ENCODE measurements at places on chromosomes 4 and X.

DNA sequence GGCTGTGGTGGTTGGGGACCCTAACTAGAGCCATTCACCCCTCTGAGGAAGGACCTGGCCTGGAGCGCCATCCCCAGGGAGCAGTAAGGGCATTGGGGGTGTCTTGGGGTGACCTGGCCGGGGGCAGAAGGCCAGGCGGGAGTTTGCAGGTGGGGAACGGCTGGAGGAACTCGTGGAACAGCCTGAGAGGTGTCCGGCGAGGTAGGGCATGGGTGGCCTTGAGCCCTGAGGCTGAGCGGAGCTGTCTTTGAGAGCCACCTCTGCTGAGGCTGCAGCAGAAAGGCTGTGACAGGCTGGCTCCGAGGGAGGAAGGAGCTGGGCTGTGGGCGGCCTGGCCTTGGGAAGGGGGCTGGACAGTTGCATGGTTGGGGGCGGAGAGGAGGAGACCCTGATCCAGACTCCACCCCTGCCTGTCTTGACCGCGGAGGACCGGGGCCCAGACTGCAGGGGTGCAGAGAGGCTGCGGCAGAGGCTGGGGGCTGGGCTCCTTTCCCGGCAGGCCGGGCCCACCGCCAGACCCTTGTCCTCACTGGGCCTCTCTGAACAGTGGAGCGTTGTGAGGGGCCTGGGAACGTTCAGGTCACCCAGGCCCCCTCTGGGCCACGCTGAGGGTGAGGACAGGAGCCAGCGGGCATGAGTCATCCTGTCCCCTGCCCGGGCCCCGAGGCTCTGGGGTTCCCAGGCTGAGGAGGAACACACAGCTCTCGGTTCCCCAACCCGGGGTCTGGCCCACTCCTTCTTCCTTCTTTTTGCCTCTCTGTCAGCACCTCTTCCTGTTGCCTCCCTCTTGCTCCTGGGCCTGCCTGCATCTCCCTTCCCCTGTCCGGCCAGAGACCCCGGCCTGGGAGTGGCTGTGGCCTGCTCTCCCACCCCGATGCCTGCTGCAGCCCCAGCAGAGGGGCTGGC lies 8.1 kb downstream of the SH3BP2 start:
- peak; percentile 81 for DNase-seq

DNA sequence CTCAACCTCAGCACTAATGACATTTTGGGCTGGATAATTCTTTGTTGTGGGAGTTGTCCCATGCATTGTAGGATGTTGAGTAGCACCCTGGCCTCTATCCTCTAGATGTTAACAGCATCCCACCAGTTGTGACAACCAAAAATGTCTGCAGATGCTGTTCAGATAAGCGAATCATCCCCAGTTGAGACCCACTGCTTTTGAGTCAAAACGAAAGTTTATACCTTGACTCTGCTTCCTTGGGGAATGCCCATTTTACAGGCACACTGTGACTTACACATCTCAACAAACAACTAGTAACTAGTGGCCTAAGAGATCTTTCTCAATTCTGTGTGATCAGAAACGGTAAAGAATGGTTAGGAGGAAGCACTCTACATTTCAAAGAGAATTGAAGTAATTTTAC lies 37.0 kb downstream of the SEPSECS start:
- no peak for DNase-seq

GRCh38 chrX:31337332-31337731 lies 265.5 kb upstream of the FTHL17 start:
- no peak for DNase-seq

GRCh38 chr4:119246177-119246733 lies 33.7 kb downstream of the USP53 start:
- no peak for DNase-seq

DNA sequence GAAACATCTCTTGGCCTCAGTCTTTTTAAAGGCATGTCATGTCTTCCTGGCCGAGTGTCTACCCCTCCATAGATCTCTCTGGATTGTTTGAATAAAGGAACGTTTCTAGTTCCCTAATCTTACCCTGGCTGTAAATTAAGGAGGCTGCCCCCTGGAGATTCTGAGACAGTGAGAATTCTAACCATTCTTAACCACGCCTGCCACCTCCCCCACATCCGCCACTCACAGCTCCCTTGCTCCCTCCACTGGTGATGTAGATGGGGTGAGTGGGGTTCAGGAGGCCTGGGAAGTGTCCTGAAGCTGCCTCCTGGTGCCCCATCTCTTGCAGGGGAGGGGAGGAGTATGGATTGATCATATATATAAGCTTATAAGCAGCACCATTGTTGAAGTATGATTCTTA lies 48.0 kb upstream of the TRIM2 start:
- no peak for DNase-seq

GRCh38 chr4:9703391-9703790 lies 78.0 kb upstream of the DRD5 start:
- peak; percentile 69 for DNase-seq

GRCh38 chr4:1011666-1012033 lies 224 bp downstream of the FGFRL1 start:
- no peak for DNase-seq

DNA sequence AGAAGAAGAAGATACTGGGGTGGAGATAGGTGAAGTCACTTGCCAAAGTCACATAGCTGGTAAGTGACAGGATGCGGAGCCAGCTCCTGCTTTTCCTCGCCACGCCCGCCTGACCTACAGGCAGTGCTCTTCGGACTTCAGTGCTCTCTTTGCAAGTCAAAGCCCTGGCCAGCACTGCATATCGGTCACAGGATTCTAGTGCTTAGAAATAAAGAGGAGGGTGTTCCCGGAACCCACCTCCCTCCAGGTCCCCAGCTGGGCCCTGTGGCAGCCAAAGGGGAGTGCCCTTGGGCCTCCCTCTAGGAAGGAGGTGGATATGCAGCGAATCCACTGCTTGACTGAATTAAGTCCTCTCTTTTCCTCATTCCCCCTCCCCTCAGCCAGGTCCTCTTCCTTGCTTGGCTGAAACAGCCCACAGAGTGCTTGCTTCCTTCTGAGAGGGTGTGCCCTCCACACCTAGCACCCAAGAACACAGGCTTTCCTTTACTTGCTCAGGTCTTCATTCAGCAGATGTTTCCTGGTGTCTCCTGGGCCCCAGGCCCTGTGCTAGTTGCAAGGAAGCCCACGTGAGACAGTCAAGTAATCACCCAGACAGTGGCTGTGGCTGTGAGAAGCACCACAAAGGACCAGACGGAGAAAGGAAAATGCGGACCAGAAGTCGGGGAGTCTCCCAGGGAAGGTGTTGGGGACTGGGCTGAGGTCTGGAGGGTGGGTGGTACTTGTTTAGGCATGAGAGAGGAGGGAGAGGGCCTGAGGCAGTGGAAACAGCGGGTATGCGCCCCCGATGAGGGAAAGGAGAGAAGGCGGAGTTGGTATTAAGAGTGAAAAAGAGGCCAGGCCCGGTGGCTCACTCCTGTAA lies 14.0 kb upstream of the HMGB3 start:
- no peak for DNase-seq

GRCh38 chr4:154455111-154455510 lies 36.5 kb downstream of the DCHS2 start:
- DNase-seq: no peak

DNA sequence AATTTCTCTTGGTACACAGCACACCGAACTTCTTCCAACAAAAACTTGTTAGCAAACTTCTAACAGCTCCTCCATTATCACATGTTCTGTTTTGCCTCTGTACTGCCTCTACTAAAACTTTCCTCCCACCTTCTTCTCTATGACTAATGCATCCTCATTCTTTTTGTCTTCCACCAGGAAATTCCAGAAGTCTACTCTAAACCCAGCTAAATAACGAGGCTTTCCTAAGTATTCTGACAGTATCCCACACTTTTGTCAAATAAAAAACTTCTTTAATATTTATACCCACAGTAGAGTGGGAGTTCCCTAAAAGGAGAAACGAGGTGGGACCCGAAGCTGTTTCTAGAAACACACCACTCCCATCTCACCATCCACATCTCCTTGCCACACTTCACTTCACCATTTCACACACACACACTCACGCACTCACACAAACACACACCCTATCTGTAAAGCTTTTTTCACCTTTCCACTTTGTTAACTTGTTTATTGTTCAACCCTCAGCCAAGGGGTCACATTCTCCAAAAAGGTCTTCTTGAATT lies 280.3 kb downstream of the ARAP2 start:
- no peak for DNase-seq

DNA sequence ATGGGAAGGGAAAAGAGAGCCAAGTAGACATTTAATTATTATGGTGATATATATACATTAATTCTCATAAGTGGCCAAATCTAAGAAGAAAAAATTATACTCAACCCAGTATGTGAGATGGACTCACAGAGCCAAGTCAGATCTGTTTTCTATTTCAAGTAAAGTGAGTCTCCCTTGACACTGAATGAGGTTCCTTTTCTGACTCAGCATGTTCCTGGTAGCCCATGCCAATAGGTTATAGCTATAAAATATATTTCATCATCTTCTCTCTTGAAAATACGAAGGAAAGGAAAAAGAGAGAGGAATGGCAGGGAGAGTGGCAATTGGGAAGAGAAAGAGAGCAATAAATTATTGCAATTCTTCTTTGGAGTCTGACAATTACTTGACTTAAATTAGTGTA lies 68.8 kb upstream of the GRIA2 start:
- no peak for DNase-seq

GRCh38 chr4:99642725-99643489 lies 14.7 kb downstream of the C4orf54 start:
- DNase-seq: no peak

GRCh38 chr4:101221294-101221693 lies 126.0 kb downstream of the PPP3CA start:
- no peak for DNase-seq

GRCh38 chr4:88747351-88747750 lies 49.7 kb upstream of the NAP1L5 start:
- no peak for DNase-seq

DNA sequence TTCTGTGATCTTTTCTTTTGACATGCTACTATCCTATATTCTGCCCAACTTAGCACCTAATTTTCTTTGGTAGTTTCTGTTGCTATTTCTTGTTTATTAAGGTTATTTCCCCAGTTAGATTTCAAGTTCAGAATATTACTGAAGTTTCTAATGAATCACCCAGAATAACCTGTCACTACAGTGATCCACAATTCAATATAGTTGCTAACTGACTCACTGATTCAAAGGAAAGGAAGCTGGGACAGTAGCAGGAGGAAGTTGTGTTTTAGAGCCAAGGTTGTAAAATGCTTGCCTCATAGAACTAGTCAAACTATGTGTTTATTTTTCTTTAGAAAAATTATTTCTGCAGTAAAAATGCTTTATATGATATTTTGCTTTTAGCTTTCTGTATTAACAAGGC lies 37.4 kb downstream of the PAK3 start:
- no peak for DNase-seq

GRCh38 chrX:113726009-113726408 lies 857.9 kb upstream of the HTR2C start:
- no peak for DNase-seq

- no peak for DNase-seq
These were observed 144.8 kb downstream of the PAPSS1 start for GRCh38 chr4:107575243-107575642.

GRCh38 chrX:49884290-49884862 lies 5.1 kb downstream of the USP27X start:
- DNase-seq: peak; percentile 37

DNA sequence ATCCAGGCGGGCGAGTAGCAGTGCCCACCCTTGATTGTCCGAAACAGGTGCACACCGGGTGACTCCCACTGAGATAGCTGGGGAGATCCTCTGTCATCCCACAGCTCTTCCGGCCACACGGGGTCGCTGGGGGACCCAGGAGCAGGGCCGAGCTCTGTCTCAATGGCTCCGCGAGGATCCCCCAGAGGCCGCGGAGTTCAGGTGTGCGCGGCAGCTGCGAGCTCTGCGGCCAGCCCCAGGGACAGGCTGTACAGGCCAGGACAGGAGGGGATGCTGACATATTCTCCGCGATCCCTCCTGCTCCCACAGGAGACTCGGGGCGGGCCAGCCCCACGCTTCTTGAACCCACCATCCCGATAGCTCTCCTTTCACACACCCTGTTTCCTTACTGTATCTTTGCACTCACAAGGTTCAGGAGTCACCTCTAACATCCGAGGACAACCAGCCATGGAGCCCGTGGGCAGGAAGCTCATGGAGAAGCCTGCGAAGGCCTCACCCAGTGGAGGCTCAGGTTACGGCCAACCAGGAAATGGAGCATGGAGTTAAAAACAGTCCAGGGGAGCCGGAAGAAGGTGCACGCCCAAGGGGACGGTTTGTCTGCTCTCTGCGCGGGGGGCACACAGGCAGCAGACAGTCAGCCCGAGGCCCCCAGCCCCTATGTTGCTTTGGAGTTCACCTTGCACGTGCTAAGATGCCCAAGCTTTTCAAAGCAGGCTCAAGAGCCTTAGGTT lies 77.9 kb upstream of the AMELX start:
- no peak for DNase-seq

DNA sequence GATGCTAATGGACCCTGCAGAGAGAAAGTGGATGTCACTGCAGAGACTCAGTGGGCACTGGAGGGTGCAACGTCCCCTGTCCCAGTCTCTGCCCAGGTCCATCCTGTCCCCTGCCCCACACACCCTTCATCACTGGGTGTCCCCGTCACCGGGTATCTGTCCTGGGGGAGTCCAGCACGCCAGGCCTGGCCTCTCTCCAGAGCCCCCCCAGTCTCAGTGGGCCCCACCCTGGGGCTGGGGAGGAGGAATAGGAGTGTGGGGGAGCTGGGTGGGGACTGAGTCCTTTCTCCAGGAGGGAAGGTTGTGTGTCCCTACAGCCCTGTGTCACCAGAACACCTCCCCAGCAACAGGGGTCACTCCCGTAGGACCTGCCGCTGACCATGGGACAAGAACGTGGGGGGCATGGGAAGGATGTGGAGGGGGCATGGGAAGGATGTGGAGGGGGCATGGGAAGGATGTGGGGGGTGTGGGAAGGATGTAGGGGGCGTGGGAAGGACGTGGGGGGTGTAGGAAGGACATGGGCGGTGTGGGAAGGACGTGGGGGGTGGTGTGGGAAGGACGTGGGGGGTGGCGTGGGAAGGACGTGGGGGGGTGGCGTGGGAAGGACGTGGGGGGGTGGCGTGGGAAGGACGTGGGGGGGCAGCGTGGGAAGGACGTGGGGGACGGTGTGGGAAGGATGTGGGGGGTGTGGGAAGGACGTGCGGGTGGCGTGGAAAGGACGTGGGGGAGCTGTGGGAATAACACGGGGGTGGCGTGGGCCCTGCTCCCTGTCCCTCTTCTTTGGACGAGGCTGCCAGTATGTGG lies 21.0 kb upstream of the SPON2 start:
- DNase-seq: peak; percentile 2

DNA sequence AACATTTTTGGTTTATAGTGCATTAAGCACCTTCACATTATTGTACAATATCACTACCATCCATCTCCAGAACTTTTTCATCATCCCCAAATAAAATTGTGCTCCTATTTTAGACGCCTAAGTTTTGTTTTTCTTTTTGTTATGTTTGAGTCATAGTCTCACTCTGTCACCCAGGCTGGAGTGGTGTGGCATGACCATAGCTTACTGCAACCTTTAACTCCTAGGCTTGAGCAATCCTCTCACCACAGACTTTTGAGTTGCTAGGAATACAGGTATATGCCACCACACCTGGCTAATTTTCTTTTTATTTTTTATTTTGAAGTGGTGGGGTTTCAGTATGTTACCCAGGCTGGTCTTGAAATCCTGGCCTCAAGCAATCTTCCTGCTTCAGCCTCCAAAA lies 33.9 kb downstream of the PRSS12 start:
- no peak for DNase-seq

- DNase-seq: no peak
These were observed 339.6 kb upstream of the PCDH10 start for GRCh38 chr4:132809298-132810032.
